ENCODE measurements at places on chromosomes 7 and 10.

DNA sequence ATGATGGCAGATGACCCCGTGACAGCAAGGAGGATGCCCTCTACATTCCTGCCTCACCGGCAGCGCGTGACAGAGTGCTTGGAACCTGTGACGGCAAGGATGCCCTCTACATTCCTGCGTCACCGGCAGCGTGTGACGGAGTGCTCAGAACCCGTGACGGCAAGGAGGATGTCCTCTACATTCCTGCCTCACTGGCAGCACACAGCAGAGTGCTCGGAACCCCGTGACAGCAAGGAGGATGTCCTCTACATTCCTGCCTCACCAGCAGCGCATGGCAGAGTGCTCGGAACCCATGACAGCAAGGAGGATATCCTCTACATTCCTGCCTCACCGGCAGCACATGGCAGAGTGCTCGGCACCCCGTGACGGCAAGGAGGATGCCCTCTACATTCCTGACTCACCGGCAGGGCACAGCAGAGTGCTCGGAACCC is 231.0 kb downstream of the DIP2C start:
- no peak for DNase-seq

DNA sequence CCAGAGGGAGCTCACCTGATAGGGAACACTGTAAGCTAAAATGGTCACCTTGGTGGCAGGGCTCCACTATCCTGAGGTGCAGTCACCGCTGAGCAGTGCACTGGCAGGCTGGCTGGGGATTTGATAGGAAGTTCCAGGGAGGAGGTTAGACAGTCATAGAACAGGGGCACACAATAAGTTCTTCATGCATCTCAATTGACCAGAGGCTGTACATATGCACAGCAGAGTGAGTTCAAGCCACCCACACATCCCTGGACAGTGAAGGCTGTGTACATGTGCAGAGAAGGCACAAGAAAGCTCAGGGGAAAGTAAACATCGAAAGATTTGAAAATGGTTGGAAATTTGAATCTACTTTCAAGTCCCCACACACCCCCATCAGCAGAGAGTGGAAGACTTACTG is 13.9 kb downstream of the PRTFDC1 start:
- DNase-seq: no peak

DNA sequence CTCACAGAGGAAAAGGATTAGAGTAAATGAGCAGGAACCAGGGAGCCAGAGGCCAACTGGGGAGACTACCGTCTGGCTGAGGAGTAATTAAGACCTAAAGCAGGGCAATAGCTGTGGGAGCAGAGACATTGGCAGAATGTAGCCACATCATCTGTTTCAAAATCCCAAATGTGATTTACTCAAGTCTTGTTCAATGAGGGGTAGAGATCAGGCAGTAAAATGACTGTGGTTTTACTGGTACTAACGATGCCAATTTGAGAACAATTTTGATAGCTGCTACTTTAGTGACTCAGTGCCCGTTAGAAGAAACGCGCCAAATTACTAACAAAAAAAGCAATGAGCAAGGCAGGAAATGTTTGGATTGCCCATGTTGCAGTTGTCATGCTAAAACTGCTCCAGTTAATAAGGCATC is 12.7 kb upstream of the MIOS start:
- DNase-seq: no peak

GRCh38 chr7:42763137-42763551 is 148.7 kb downstream of the C7orf25 start:
- DNase-seq: no peak

GRCh38 chr7:157613575-157614322 is 276.9 kb downstream of the DNAJB6 start:
- DNase-seq: no peak

- DNase-seq: no peak
Measured at GRCh38 chr7:26959290-26959689, 94.9 kb upstream of the SKAP2 start.

DNA sequence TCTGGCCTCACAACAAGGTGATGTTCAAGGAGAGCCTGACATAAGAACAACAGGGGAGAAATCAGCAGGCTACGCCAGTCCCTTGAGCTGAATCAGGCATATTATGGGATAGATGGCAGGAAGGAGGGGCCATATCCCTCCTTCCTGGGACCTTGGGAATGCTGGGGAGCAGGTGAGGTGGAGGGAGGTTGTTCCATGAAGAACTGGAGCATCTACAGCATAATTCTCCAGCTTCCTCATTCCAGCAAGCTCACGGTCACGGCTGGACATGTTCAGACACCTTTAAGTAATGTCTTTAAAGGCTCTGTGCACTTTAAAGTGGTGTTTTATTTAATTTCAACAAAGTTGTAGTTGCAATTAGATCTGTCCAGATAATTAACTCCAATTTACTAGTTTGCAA is 780.5 kb downstream of the TYW1 start:
- no peak for DNase-seq

- DNase-seq: no peak
Measured at GRCh38 chr10:20771051-20771450, 126.1 kb downstream of the NEBL start.

DNA sequence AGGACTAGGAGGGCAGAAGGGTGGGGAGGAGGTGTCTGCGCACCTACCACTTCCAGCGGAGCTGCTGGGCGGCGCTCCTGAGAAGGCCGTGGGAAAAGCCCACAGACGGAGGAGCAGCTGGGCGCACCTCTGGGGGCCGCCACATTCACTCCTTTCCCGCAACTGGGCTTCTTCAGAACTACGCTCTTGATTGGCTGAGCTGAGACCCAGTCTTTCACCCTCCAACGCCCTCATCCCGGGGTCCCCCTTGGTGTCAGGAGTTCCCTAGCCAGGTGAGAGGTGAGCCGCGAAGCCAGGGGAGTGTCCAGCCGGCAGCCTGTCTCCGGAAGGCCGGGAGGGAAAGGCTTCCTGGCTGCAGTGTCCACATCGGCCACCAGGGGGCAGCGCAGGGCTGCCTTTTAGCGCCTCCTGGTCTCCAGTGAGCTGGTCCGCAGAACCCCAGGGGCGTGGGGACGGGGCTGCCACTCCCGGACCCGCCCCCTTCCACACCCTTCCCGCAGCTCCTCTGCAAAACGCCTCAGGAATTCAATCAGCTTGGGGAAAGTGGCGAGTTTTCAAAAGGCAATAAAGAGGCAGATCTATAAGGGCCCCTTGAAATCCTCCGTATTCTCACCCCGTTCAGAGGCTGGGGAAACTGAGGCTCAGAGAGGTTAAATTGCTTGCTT is 98.8 kb downstream of the CHST15 start:
- DNase-seq: peak; percentile 64

- no peak for DNase-seq
Measured at GRCh38 chr7:36441344-36442022, 51.8 kb downstream of the ANLN start.

DNA sequence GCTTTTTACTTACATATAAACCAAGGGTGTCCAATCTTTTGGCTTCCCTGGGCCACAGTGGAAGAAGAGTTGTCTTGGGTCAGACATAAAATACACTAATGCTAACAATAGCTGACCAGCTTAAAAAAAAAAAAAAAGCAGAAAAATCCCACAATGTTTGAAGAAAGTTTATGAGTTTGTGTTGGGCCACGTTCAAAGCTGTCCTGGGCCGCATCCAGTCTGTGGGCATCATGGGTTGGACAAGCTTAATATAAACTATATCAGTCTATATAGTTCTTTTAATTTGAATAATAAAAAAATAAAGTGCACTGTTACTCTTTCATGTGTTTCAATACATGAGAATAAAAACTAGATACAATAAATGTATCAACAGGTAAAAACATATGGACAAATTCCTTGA is 179.9 kb downstream of the DNAJC1 start:
- no peak for DNase-seq

- DNase-seq: no peak
Measured at GRCh38 chr7:44286182-44286617, 39.2 kb downstream of the CAMK2B start.

DNA sequence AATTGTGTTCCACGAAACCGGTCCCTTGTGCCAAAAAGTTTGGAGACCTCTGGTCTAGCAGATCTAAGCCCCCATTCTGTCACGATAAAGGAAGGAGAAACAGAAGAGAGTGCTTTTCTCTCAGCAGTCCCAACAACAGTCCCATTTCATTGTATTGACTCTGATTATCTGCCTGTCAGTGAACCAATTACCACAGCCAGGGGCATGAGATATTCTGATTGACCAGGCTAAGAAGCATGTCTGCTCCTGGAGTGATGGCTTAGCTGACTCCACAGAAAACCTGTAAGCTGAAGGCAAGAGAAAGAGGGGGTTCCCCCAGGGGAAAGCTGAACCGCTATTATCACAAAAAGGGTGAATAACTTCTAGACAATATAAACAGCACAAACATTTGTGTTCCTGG is 765.4 kb downstream of the SORCS1 start:
- no peak for DNase-seq

GRCh38 chr10:43039624-43040481 is 37.0 kb upstream of the RET start:
- no peak for DNase-seq

DNA sequence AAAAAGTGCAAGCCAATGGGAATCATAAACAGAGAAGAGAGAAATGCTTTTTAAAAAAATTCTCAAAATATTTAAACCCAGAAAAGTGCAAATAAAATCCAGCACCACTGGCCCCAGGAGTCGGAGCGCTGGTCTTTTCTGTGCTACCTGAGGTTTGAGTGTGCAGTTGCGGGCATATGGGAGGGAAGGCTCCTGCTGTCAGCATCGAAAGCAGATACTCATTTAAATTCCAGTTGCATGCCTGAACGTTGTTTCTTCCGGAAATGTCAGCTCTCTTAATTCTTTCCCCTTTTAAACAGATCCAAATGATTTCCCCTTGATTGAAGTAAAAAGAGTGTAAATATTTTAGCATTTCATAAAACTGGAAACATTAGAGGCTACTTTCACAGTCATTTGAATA is 240.5 kb upstream of the GPR26 start:
- DNase-seq: no peak

GRCh38 chr7:50868426-50869100 is 85.9 kb upstream of the GRB10 start:
- DNase-seq: no peak

- DNase-seq: no peak
Measured at GRCh38 chr7:34662058-34662708, 4.2 kb downstream of the NPSR1 start.

GRCh38 chr10:122814493-122814892 is 31.2 kb downstream of the CUZD1 start:
- DNase-seq: no peak

GRCh38 chr10:90674461-90674860 is 183.4 kb downstream of the HTR7 start:
- no peak for DNase-seq

DNA sequence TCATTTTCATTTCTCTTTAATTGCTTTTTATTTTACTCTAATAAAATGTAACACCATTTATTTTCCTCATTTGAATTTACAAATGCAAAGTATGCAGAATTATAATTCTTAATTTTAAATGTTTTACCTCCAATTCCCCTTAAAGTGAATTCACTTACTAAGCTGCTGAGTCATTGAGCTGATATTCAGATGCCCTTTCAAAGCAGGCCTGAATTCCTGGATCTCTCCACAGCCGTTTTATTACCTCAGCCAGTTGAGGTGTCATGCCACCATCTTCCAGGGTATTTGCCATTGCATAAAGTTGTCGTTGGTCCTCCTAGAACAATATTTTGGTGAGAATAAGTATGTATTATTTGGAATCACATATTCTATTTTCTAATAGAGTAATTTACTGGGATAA is 33.2 kb downstream of the GNAT3 start:
- DNase-seq: no peak

- no peak for DNase-seq
Measured at GRCh38 chr10:128712661-128713400, 586.6 kb upstream of the MKI67 start.

DNA sequence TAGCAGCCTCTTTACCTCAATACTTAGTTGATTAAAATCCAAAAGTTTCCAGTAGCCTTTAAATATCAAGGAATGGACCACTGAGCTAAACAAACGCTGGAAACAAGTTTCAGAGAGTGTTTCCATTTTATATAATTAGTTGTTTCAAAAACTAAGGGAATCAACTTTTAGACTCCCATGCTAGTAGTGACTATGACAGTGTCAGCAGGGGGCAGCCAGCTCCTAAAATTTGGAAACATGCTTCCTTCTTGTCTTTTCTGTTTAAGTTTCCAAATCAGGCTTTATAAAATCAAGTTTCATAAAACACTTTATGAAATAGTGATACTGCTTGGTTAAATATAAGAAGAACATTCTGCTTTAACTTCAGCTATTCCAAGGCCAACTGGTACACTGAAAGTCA is 138.2 kb upstream of the TMEM229A start:
- DNase-seq: no peak

DNA sequence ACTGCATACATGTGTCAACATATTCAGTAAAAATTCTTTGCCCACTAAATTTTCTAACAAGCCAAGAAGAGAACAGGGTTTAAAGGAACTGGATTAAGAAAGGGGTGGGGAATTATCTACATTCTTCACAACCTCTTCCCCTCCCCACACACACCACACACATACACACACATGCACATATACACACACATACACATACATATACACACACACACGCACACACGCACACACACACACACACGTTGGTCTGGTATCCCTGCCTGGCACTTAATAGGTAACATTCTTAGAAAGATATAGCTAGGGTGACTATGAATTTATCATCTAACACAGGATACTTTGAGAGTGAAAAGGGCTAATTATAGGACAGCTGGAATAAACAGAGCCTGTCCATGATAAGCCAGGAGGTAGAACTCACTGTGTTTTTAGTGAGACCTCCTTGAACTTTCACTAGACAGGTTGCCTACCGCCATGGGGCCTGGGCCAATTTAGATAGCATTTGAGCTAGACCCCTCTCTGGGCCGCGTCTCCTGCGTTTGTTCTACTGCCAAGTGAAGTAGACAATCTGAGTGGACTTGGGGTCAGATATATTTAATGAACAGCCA is 33.1 kb upstream of the EPC1 start:
- DNase-seq: no peak

GRCh38 chr7:102138676-102139075 is 148.0 kb upstream of the SH2B2 start:
- DNase-seq: no peak

DNA sequence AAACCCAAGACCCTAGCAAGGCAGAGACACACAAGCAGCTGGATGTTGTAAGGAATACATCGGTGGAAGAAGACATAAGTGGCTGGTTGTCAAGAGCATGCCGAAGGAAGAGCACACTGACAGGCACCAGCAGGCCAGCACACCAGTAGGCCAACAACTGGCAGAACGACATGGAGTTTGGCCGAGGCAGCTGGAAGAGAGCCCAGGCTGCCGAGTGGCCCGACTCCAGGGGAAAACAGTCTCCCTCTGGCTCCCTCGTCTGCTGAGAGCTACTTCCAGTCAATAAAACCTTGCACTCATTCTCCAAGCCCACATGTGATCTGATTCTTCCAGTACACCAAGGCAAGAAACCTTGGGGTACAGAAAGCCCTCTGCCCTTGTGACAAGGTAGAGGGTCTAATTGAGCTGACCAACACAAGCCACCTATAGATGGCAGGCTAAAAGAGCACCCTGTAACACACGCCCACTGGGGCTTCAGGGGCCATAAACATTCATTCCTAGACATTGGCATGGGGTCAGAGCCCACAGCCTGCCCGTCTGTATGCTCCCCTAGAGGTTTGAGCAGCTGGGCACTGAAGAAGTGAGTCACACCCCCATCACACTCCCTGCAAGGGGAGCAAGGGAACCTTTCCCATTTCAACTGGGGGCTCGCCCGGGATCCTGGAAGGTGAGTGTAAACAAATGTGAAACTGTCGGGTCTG is 14.7 kb upstream of the TNS3 start:
- no peak for DNase-seq

- no peak for DNase-seq
Measured at GRCh38 chr7:37669818-37670217, 13.7 kb upstream of the GPR141 start.

GRCh38 chr7:16055263-16055976 is 365.9 kb downstream of the CRPPA start:
- DNase-seq: no peak
